ENCODE measurements at places on chromosomes 6 and 20.

DNA sequence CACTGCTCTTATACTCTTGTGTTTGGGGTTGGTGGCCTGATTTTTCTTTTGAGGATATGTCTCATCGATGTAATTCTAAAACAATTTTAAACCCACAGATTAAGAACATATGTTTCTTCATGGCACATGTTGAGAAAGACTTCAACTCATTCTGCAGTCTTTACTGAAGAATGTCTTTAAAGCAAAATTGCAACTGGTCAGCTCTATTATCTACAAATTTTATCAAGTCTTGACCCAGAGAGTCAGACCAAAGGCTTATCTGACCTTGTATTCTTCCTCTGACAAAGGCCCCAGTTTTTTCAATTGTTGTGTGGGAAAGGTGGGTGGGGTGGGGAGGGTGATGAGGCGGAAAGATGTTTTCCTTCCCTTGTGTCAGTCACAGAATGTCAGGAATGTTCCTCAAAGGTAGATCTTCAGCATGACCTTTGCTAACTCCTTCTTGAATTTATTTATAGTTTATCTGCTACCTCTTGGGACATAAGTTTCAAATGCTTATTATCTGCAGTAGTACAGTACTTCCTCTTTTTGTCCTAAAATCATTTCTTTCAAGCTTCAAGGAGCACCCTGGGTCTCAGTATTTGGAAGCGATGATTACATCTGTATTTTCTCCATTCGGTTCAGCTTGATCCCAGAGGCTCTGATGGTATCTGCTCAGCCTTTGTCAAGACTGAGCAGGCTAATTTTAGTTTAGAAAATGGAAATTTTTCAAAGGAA is 63.2 kb upstream of the TIAM2 start:
- no peak for DNase-seq

DNA sequence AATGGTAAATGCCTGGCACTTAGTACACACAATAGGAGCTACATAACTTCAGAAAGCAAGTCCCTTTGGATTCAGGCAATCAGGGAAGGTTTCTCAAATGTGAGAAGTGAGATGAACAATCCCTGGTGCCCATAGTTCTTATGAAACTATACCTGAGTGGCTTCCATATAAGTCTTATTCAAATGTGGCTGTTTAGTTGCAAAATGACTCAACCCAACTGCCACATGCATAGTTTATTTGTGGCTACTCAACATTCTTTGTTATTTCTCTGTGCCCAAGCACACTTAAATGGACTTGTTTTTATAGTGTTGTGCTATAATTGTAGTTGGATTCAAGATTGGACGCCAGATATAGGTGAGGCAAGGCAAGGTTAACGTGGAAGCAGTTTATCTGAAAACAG is 93.7 kb upstream of the ATXN1 start:
- no peak for DNase-seq

DNA sequence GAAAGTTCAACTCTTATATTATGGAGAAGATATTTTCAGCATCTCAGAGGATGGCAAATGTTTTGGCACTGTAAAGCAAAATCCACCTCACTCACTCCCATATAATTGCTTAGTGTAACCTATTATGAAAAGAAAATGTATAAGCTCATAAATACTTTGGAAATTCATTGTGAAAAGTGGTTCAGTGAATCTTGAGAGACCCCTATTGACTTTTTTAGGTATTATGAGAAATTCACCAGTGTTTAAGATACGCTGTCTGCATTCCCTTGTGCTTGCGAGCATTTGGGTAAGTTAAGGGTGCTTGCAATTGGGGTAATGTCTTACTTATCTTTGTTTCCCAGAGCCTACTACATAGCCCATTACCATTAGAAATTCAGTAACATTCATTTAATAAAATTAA is 66.3 kb upstream of the BMP5 start:
- DNase-seq, result no peak

GRCh38 chr20:58492795-58493524 is 22.2 kb downstream of the APCDD1L start:
- no peak for DNase-seq

DNA sequence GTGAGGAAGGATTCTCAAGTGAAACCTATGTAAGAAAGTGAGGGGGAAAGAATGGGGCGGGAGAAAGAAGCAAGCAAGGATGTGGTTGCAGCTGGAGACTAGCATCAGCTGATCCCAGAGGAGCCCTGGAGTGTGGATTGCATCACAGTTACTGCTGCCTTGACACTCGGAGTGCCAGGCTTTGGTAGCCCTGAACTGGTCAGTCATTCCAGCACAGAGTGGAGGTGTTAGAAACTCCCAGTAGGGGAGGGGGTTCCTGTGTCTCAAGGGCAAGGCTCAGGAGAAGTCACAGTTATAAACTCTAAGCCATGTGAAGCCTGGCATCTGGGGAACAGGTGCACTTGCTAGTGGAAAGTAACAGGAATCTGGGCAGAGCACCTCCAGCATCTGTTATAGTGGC is 23.5 kb downstream of the SNAP25 start:
- no peak for DNase-seq

- no peak for DNase-seq
These were observed 8.4 kb downstream of the ZNF341 start for GRCh38 chr20:33740189-33740588.

DNA sequence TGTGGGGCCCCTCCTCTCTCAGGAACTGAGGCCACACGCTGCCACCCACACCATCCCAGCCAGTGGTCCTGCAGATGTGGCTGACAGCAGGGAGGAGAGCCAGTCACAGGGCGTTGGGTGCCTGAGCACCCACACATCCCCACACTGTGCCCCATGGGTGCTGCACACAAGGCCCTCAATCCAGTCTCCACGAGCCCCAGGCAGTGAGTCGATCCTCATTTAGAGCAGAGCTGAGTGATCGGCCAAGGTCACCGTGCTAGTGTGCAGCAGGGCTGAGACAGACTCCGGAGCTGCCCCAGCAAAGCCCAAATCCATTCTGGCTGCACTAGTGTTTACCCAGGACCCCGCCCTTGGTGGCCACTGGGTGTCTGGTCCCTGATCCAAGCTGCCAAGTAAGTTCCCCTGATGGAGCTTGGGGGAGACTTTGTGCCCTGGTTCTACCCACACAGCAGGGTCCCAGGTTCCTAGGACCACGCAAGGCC is 9.0 kb downstream of the C20orf203 start:
- DNase-seq, result no peak

GRCh38 chr20:44609006-44609515 is 26.7 kb downstream of the PKIG start:
- DNase-seq, result no peak

- no peak for DNase-seq
These were observed 1.5 kb downstream of the PTPRT start for GRCh38 chr20:43188234-43188653.

- no peak for DNase-seq
These were observed 4.0 kb downstream of the DXO start for GRCh38 chr6:31967926-31968320.

DNA sequence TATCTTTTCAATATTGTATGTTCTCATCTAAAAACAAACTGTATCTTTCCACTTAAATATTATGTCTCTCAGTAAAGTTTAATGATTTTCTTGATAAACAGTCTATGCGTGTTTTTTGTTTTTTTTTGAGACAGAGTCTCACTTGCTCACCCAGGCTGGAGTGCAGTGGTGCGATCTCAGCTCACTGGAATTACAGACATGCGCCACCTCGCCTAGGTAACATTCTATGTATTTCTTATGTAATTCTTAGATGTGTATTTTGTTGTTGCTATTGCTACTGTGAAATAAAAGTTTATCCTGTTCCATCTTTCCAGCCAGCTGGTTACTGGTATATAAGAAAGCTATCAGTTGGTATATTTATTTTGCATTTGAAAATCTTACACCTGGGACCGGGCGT is 29.4 kb downstream of the ABHD12 start:
- peak; percentile 65 for DNase-seq

- peak; percentile 49 for DNase-seq
These were observed 20.3 kb downstream of the TBPL1 start for GRCh38 chr6:133973109-133973971.

DNA sequence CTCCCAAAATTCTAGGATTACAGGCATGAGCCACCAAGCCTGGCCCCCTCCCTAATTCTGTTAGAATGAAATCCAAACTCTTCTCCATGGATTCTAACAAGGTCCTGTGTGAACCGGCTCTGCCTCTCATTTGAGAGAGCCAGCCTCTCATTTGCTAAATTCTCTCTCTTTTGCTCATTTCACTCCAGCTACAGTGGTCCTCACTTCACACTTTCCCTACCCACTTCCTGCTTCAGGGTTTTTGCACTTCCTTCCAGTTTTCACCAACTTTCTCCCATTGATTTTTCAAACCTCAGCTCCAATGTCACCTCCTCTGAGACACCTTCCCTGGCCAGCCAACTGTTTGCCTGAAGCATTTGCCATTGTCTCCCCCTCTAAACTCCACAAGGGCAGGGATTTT is 5.1 kb downstream of the COX4I2 start:
- DNase-seq, result no peak

DNA sequence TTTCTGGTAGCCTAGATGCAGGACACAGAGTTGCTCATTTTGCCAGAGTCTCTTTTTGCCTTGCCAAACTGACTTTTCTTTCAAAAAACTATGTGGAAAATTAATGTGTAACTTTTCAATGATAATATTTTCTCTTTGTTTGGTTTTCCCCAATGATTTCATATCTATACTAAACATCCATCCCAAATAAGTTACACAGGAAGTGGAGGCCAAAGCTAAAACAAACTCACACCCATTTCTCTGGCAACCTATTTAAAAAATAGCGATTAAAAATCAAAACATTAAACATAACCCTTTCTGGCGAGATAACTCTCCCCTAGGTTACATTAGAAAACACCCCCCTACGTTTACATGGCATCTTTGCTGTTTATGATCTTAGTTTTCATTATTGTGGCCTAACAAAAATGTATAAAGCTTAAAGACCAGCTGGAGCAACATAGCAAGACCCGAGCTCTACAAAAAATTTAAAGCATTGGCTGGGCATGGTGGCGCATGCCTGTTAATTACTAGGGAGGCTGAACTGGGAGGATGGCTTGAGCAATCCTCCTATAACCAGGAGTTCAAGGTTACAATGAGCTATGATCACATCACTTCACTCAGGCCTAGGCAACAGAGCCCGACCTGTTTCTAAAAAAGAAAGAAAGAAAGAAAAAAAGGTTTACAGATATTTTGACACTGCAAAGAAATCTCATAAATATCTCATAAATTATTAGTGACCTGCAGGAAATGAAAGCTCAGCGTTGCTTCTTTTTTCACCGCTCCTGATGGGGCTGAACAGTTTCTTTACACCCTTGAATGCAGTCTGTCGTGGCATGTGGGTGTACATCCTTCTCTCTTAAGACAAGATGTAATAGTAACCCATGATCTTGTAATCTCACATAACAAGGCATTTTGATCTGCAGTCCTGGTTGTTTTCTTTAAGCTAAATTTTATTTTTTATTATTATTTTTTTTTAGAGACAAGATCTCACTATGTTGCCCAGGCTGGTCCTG is 32.8 kb upstream of the CEP85L start:
- no peak for DNase-seq

DNA sequence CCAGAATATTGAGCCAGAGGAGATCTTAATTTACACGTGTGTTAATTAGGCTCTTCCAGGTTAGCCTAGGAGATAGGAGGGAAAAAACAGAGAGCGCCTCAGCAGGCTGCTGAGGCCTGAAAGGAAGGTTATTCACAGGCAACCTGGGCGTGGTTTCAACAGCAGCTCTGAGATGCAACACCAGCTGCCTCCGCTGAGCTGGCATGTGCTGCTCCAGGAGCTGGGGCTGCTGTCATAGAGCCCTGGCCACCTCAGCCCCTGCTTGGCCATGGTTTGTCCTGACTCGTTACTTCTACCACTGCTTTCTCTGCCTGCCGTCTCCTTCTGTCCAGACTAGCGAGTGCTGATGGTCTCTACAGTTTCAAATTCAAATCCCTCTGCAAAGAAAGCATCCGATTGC is 32.4 kb upstream of the RPP40 start:
- peak; percentile 42 for DNase-seq

All from foreskin keratinocyte (primary cell).